ENCODE measurements at places on chromosomes 6 and 20.

DNA sequence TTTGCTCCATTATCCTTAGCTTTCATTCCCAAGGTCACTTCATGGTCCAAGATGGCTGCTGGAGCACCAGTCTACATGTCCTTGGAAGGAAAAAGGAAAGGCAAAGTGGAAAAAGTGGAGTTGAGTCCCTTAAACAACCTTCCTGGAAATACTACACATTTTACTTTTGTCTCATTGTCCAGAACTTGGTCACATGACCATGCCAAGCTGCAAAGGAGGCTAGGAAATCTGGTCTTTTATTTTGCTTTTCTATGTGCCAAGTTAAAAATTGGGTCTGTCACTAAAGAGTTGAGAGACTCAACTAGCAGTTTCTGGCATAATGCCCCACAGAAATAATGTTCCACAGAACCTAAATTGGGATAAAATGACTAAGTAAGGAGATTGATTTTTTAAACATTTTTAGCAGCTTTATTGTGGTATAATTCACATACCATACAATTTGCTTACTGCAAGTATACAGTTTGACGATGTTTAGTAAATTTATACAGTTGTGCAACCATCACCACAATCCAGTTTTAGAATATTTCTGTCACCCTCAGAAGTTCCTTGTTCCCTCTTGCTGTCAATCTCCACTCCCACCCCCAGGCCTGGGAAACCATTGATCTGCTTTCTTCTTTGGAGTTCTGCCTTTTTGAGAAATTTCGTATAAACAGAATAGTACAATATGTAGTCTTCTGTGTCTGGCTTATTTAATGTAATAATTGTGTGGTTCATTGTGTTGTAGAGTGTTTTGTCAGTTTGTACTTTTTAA, 5.6 kb upstream of the CHD6 start:
- DNase-seq, result no peak

DNA sequence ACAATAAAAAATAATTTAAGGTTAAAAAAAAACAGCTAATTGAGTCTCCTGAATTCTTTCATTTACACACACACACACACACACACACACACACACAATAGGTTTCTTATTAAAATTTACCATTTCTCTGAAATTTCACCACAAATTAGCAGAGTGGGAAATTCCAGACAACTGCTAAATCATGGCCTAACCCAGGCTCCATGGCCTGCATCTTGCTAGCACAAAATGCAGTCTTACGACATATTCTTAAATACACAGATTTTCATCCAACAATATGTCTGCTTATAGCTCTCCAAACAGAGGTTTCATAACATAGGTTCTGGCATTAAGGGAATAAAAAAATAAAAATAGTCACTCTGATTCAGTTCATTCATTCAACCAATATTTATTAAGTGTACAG, 46.9 kb downstream of the SOD2 start:
- DNase-seq, result no peak

GRCh38 chr6:75906871-75907270, 157.8 kb downstream of the MYO6 start:
- no peak for DNase-seq

DNA sequence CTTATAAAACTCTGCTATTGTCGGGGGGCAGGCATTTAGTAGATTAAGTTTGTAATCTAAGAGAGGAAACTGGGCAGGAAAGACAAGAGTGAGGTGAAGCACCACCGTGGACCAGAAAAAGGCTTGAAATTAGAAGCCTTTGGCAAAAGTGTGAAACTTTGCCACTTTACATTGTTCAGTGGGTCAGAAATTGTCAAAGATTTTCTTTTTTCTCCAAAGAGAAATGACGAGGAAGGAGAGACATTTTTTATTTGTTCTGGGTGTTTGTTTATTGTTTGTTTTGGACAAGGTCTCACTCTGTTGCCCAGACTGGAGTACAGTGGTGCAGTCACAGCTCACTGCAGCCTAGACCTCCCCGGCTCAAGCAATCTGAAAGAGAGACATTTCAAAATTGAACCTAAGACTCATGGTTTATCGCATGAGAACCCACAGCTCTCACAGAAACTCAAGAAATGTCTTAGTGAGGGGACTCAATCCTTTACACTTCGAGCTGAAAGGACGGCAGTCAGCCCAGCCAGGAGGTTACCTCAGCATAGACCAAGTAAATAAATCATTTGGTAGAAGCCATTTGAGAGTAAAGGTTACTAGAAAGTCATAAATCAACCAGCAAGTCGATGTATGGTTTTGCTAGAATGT, 262.8 kb upstream of the TAB2 start:
- no peak for DNase-seq

- DNase-seq, result no peak
Observed at GRCh38 chr6:130676077-130676772, 151.0 kb upstream of the SMLR1 start.
